ENCODE measurements at places on chromosomes 11 and 22.
A peak's percentile ranks its signal among the peaks of the same experiment; 100 is the strongest.

DNA sequence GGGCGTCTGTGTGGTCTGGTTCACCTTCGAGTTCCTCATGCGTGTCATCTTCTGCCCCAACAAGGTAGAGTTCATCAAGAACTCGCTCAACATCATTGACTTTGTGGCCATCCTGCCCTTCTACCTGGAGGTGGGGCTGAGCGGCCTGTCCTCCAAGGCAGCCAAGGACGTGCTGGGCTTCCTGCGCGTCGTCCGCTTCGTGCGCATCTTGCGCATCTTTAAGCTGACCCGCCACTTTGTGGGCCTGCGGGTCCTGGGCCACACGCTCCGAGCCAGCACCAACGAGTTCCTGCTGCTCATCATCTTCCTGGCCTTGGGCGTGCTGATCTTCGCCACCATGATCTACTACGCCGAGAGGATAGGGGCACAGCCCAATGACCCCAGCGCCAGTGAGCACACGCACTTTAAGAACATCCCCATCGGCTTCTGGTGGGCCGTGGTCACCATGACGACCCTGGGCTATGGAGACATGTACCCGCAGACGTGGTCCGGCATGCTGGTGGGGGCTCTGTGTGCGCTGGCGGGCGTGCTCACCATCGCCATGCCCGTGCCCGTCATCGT is 37.3 kb downstream of the KCNC1 start:
- DNase-seq = no peak

- no peak for DNase-seq
Observed at GRCh38 chr22:43256569-43256968, 69.6 kb upstream of the TTLL12 start.

GRCh38 chr22:35930933-35931332 is 97.7 kb downstream of the RBFOX2 start:
- peak; percentile 28 for DNase-seq

DNA sequence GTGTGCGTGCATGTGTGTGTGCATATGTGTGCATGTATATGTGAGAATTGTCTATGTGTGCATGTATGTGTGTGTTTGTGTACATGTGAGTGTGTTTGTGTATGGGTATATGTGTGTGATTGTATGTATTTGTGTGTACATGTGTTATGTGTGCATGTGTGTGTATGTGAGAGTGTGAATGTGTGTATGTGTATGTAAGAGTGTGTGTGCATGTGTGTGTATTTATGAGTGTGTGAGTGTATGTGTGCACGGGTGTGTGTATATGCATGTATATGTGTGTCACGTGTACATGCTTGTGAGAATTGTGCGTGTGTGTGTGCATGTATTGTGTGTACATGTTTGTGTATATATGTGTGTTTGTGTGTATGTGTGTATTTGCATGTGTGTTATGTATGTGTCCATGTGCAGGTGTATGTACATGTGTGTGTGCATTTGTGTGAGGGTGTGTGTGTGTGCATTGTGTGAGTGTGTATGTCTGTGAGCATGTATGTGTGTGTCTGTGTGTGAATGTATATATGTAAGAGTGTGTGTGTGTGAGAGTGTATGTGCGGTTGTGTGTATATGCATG is 16.0 kb downstream of the MB start:
- DNase-seq = no peak

GRCh38 chr22:25903294-25903693 is 161.3 kb downstream of the MYO18B start:
- DNase-seq = peak; percentile 11

GRCh38 chr11:8026982-8027381 is 39.8 kb downstream of the EIF3F start:
- DNase-seq = no peak

DNA sequence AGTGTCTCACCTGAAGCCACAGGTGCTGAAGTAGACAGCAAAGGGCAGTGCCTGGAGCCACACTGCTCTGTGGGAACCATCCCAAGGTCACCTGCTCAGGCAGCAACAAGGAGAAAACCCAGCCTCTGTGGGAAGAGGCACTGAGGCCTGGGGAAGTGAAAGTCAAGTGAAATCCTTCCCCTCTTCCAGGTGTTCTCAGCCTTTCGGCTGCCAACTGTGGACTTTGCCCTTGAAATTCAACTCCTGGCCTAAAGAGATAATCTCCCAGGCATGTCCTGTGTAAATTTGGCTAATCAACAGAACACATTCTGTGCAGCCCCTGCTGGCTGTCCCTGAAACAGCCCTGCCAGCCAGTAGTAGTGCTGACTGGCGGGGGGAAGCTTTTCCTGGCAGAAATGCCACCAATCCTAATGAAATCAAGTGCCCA is 112.1 kb downstream of the RPL27A start:
- peak; percentile 55 for DNase-seq

- DNase-seq = peak; percentile 19
Observed at GRCh38 chr22:31829505-31829904, 75.7 kb downstream of the DEPDC5 start.

All from Calu3 (cell line).